ENCODE measurements at places on chromosomes 13 and 19.

DNA sequence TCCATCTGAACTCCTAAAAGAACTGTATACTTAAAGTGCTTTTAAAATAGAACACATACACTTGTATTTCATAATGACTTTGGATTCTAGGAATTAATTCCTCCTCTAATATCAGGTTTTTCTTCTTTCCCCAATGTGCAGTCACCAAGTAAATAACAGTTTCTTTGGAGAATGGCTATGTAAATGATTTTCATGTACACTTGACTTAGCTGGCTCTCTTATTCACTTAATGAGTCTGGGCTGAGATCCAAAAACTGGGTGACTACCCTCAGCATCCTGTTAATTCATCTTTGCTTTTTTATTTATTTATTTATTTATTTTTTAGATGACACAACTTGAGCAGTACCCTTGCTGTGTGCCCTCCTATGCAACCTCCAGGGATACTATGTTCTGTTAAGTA, 1003.7 kb downstream of the SLITRK1 start:
- DNase-seq, result no peak

DNA sequence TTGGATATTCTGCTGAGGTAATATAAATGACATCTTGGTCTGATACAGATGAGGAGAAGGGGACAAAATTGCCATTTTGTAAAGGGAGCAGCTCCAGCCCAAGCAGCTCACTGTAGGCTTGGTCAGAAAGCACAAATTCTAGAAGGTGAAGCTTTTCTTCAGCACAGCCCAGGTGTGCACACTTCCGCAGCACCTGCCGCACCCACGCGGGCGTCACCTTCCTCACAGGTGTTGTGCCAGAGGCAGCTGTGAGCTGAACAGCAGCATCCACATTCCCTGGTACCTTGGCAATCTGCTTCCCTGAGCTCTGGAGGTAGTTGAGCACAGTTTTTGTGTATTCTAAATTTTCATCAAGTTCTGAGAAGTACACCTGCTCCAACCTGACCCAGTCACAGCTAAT, 79.0 kb downstream of the SACS start:
- DNase-seq, result no peak

- DNase-seq, result no peak
Measured at GRCh38 chr13:59677966-59678814, 485.5 kb downstream of the DIAPH3 start.

- no peak for DNase-seq
Measured at GRCh38 chr13:66840621-66841020, 389.5 kb downstream of the PCDH9 start.

DNA sequence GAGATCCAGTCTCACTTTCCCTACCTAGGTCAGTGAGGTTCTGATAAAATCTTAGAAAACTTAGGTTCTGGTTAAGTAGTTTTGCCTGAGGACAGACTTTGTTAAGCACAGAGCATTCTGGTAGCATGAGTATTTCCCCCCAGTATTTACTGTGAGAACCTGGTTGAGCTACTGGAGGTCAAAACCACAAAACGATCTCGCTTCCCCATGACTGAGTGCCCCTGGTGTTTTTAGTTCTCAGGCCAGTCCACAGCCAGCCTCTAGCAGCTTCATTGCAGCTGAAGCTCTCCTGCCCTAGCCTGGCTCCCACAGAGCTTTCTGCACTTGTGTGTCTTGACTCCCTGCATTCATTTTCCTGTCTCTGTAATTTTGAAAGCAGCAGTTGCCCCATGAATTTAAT, 1138.2 kb downstream of the UQCRFS1 start:
- DNase-seq, result no peak

GRCh38 chr19:54436628-54437252, 12.3 kb upstream of the LENG8 start:
- no peak for DNase-seq

GRCh38 chr13:87355451-87355850, 315.7 kb upstream of the SLITRK5 start:
- no peak for DNase-seq

GRCh38 chr19:22427547-22427946, 5.4 kb upstream of the ZNF98 start:
- no peak for DNase-seq

DNA sequence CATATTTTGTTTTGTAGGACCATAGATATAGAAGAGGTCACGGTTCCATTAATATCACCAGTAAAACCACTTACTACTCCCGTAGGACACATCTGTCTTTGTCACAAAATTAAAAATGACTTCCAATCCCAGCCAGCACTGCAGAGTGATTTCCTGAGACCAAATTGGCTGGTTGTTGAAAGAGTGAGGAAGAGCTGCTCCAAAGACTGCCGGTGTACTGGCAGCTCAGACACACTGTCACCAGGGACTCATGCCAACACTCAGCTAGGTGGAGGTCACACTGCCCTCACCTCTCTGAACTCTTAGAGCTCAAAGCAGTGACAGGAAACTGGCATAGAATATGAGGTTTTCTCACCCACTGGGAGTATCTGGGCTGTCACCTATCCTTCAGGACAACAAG, 52.1 kb downstream of the FLT1 start:
- no peak for DNase-seq

GRCh38 chr19:1019980-1020867, 699 bp downstream of the TMEM259 start:
- no peak for DNase-seq

- DNase-seq, result no peak
Measured at GRCh38 chr13:106233134-106233735, 302.2 kb downstream of the EFNB2 start.

GRCh38 chr19:33175886-33176669, 18.1 kb upstream of the LRP3 start:
- peak; percentile 4 for DNase-seq

- no peak for DNase-seq
Measured at GRCh38 chr19:44552324-44552723, 22.8 kb upstream of the CEACAM20 start.

All from stimulated activated CD8-positive, alpha-beta memory T cell treated with anti-CD3 and anti-CD28 coated beads, Interleukin-2, amount 100 ng/mL, for 1 hour (primary cell).